Retina (tissue), 1 donor: ENCODE measurements at places on chromosomes 1 and 21.
A peak's percentile ranks its signal among the peaks of the same experiment; 100 is the strongest.

DNA sequence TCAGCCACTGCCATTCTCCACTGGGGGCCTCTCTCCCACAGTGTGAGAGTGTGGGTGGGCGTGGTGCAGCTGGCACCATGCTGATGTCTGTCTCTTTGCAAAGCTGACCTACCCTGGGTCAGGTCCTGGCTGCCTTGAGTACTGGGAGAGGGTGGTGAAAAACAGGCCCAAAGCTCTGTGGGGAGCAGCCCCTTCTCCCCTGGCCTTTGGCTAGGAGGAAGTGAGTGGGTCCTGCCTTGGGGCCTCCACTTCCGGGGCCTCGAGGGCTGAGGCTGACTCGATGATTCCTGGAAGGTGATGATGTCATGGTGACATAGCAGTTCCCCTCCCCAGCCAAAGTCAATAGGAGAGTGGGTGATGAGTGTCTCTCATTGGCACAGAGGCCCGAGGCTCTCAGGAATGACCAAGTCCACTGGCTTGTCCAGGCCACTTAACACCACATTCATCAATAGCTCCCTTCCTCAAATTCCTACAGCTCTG, 53.0 kb downstream of the IER5 start:
- DNase-seq, result no peak

GRCh38 chr1:11845641-11846335, 1.8 kb downstream of the NPPA start:
- peak; percentile 49 for DNase-seq

- no peak for DNase-seq
These were observed 11.0 kb upstream of the LHX4 start for GRCh38 chr1:180218806-180219765.

DNA sequence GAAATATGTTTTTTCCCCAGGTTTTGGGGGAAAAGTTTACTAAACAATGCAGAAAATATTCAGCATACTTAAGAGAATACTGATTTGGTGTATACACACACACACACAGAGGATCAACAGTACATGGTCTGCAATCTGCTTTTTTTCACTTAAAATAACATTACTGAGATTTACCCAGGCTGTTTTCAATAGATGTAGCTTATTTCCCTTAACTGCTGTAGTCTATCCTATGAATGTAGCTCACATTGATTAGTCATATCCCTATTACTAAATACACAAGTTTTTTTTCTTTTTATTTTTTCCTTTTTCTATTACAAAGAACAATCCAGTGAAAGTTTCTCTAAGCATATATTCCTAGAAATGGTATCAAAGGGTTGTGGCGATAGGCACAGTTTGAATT, 266.7 kb upstream of the GREM2 start:
- no peak for DNase-seq

DNA sequence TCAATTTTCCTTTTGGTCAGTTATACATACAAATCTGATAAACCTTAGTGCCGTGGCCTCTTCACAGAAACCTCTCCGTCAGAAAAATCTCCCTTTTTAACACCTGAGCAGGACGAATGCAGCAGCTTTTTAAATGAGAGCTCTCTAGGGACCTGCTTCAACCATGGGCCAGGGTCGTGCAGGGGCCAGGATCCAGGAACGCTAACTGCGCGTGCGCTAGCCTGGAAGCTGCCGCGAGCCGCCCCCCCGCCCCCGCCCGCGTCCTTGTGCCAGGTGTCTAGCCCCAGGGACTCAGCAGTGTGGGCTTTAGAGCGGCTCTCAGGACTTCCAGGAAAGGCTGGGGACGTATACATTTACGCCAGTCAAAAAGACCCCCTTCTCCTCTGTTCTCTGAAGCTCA, 136.8 kb upstream of the FMN2 start:
- DNase-seq, result no peak
